ENCODE measurements at places on chromosomes 5 and 9. TPM values are rescaled to one million over a fixed set of nuclear protein-coding genes. Genes with fewer than 3 reads are reported as not detected.

Gene CKMT2
- total RNA-seq: not detected

Gene SPATA31D4
- not detected for total RNA-seq

DNA sequence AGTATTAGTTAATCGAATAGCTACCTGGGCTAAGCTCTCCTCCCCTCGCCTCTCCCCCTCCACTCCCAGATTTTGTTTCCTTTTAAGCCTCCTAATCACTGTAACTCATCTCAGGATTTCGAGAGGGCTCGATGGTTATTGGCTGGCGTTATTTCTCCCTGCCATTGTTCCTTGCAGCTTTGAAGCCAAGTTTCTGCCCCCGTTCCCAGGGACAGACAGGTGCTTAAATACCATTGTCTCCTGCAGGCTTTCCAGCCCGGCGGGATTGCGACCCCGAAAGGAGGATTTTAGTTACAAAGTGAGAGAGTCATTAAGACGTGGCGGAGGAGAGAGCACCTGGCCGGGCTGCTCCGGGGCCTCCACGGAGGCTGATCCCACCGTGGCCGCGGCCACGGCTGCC lies 46.2 kb downstream of the ASS1 start:
- no peak for DNase-seq

DNA sequence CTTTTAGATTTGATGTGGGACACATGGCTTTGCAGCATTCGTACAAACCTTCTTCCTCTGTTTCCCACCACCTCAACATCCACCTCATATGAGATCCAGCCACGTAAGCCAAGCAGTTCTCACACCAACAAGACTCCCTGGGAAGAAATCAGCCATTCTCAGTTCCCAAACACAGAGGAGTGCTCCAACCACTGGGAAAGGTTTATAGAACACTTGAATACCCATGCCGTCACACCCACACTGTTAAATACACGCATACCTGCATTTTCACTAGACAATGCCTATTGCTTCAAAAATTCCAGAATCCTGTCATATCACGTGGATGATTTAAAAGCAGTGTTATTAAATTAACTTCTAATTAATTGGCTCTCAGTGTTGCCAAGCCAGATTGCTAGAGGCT lies 347.3 kb downstream of the ENC1 start:
- DNase-seq: no peak

DNA sequence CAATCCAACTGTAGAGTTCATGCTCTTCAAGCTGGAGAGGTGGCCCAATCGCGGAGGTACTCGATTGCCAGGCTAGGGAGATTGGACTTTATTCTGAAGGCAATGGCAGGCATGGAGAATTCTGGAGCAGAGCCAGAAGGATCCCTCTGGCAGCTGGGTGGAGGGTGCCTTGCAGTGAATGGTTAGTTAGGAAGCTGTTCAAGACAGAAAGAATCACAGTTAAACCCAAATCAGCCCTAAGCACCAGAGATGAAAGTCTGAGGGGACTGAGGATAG lies 182.4 kb downstream of the RGS3 start:
- no peak for DNase-seq

DNA sequence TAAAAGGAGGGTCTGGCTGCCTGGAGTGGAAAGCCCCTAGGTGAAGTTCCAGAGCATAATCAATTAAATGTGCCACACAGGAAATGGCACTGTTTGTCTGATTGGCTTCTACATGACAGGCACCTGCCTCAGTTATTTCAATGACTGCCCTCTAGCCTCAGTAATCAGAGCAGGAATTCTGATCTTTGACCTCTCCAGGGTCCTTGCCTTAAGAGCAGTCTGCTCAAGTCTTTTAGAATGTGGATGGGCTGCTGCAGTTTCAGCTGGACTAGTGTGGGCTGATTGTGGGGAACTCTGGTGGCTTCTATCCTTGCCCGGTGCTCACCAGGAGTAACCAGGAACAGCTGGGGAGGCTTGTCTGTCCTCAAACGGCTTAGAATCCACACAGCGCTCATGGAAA lies 98.9 kb downstream of the LIX1 start:
- no peak for DNase-seq

GRCh38 chr5:158843305-158843704 lies 256.4 kb downstream of the EBF1 start:
- no peak for DNase-seq

DNA sequence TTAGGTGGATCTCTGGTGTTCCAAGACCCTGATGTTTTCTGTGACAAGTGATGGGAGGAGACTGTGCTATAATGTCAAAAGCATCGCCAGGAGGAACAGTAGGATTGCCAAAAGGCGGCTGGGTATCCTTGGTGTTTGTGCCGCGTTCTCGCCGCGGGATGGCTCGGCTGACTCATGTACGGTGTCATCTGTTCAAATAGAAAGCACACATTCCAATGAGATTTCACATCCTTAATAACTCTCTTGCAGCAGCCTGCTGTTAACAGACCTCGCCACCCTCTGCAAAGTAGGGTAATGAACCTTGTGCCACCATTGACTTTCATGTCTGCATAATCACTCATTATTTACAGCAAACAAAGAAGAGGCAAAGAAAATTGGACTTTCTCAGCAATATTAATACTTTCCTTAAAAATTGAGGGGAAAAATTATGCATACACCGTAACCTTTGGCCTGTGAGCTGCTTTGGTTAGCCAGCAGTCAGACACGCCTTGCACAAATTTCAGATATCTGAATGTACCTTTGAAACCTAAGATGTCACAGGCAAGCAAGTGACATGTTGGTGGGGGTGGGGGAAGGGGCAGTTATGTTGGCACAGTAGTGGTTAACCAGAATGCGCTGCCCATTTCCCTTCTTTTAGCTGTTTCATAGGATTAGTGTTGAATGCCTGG lies 289.4 kb downstream of the EFNA5 start:
- no peak for DNase-seq

DNA sequence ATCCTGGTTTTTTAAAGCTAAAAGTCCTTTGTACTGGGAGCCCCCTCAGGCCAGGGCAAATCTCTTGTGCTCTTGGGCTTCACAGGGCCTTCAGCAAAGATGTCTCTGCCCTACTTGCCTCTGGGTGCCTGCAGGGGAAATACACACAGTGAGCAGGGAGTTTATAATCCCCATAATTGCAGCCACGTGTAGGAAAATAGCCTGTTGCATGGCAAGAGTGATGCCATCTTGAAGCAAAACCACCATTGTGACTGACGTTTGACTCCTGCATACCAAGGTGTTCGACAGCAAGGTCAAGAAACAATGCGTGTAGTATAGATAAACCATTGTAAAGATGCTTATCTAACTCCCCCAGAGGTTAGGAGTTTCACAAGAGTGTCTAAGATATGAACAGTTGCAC lies 11.4 kb upstream of the IL3 start:
- no peak for DNase-seq

GRCh38 chr5:62385131-62385530 lies 18.6 kb downstream of the DIMT1 start:
- no peak for DNase-seq

Data from activated CD4-positive, alpha-beta T cell treated with anti-CD3 and anti-CD28 coated beads, Interleukin-2, amount 10 ng/mL, durations not matched to agents 24 days and 14 days (primary cell).